A549 treated with CpdA at 1 μM for 4 hours (cell line): ENCODE measurements at places on chromosomes 5 and 9. TPM values are rescaled to one million over a fixed set of nuclear protein-coding genes. Genes with fewer than 3 reads are reported as not detected.

ZNG1C gene
- total RNA-seq: 58.1 to 71.3 TPM (median 66.7 TPM) in 5 replicates

ORM2 gene
- not detected in 5 replicates for total RNA-seq

SPATA9 gene
- 0.09 TPM in 1 of 5 replicates, not detected in the others for total RNA-seq

PCDHGA10 gene
- 0.01 TPM in 1 of 5 replicates, not detected in the others for total RNA-seq

PCAT7 gene
- 0.71 to 1.1 TPM (median 0.80 TPM) in 5 replicates for total RNA-seq

NR3C1 gene
- total RNA-seq: 34.5 to 50.2 TPM (median 41.9 TPM) in 5 replicates
